GM04503 (cell line): ENCODE measurements at places on chromosomes 16 and 17.

DNA sequence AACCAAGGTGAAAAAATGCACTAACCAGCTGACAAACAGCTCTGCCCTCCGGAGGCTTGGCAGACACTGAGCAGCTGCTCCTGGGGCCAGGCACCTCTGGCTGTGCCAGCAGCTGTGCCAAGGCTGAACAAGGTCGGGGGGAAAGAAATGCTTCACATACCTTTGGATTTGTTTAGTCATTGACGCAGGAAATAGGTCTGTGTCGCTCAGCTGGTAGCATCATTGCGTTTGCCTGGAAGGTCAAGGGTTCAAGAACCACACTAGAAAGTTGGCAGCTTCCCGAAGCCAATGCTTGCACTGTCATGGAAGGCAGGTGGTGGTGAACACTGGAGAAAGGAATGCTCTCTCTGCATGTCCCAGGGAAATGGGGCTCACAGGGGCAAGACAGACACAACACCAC, 63.5 kb downstream of the PCTP start:
- DNase-seq: no peak

DNA sequence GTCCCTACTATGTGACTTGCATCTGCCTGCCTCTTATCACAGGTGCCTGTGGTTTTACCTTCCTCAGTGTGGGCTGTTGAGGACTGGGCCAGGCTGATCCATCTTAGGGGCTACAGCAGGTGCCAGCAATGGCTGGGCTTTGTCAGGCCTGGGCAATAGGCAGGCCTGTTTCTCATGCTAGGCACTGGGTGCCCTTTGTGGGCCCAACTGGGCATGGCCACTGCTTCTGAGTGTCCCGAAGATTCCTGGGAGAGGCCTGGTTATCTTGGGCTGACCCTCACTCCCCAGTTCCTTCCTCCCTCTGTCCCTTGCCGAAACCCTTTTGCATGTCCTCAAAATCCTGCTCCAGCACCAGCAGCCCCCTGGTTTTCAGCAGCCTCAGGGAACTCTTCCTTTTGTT, 1024.9 kb downstream of the KCNJ18 start:
- DNase-seq: no peak

DNA sequence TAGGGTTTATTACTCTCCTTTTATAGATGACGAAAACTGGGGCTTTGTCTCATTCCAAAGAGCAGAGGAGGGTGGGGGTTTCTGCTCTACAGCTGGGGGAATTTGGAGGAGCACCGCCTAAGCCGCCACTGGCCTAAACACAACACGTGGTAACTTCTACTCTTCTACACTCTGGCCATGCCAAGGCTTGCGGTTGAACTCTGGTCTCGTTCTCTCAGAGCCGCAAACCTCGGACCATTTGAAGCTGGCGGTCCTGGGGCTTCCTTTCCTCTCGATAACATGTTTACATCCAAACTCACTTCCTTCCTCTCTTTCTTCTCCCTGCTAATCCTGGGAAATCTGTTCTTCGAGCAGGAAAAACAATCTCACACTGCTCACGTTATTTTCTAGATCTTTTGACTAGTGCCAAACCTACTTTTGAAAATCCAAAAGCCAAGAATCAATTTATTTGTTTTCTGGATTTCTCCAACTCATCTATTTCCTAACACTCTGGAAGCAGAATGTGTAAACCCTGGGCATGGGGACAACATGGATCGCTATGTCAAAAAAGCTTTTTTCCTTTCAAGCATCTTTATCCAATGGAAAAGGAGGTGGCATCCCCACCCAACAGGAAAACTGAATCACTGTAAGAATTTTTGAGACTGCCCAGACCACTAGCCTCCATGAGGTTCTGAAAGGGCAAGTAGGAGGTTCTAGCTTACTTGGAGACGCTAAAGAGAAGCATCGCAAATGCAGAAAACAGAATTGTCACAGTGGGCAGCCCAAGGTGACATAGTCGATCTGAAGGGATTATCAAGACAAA, 13.6 kb upstream of the EEF2K start:
- peak; percentile 67 for DNase-seq

DNA sequence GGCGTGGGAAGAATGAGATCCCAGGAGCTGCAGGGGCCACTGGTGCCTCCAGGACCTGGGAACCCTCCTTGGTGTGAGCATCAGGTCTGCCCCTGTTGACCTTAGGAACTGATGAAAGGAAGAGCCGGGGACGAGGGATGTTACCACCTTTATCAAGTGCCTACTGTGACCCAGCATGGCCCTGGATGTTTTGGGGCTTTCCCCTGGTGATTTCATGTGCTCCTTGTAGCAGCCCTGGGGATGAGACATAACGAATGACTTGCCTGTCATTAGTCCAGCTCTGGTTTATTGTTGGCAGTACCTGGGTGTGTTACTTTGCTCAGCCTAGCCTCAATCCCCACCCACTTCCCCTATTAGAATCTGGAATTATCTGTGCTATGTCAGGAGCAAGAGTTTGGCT, 39.9 kb downstream of the WSCD1 start:
- no peak for DNase-seq

DNA sequence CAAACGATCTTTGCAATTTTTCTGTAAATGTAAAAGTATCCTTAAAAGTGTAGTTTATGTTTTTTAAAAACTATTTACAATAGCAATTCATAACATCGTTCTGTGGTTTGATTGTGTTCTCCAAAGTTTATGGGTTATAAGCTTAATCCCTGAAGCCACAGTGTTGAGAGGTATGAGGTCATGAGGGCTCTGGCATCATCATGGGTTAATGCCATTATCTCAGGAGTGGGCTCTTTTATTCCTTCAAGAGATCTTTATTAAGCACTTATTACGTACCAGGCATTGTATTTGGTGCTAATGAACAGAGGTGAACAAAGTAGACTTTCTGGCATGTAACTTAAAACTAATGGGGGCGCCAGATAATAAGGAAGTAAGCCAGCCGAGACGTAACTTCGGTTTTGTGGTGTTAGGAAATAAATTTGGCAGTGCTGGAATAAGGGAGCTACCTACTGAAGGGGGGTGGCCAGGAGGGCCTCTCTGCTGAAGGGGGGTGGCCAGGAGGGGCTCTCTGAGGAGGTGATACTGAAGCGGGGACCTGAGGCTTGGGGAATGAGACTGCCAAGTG, 158.1 kb downstream of the VPS53 start:
- DNase-seq: no peak

GRCh38 chr16:85387171-85387507, 226.0 kb upstream of the GSE1 start:
- DNase-seq: no peak

DNA sequence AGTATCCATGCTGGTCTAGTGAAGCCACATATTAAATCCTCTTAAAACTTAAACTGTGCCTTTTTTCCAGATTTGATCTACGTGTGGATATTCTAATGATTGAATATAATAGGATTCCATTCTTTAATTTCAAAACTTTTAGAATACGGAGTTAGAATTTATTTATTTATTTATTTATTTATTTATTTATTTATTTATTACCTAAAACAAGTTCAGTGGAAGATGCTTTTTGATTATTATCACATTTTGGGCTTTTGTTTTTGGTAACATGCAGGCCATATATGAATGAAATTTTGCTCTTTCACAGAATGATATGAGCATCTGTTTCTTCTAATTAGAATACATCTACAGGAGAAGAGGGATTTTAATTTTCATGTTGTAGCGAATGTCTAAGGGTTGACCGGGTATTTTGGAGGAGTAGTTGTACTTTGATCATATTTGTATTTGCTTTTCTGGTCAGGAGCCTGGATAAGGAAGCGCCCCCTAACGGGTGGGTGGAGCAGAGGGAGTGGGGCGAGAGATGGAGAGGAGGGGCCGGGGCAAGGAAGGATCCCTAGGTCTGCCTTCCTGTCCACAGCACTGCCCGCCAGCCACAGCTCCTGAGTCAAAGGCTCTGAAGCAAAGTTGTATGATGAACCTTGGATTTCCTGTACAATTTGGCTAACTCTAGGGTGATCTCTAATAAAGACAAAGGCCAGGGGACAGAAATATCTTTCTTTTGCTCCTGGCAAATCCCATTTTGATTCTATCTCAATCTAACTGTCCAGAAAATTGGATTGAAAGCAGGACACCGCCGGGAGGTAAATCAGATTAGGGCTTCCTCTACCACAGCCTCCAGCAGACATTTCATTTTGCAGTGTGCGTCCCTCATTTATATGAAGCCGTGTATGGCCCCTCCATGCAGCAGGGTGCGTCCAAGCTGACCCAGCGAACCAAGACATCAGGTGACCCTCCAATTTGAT, 149.1 kb downstream of the PRKCA start:
- DNase-seq: no peak

DNA sequence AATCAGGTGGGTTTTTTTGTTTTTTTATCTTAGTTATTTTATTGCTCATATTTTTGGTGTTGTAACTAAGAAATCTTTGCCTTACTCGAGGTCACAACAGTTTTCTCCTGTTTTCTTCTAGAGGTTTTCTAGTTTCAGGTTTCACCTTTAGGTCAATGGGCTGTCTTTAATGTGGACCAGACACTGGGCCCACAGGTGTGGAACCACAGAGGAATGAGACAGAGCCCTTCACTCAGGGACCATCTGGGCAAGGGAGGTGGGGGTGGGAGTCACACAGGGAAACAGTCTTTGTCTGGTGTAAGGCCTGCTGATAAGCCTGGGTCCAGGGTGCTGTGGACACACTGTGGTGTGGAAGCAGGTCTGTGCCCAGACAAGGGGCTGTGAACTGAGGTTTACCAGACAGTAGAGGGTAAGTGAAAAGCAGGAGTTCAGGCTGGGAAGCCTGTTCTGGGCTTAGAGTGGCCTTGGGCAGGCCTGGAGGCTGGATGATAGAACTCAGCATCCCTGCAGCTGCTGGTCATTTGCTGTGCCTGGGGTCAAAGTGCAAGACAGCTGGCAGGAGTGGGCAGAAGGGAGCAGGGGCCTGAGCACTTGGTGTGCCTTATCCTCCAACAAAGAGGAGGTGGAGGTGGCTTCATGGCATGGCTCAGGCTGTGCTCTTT, 75.6 kb downstream of the SPECC1 start:
- no peak for DNase-seq

- DNase-seq: no peak
Observed at GRCh38 chr17:48294806-48295361, 135.1 kb downstream of the SKAP1 start.

DNA sequence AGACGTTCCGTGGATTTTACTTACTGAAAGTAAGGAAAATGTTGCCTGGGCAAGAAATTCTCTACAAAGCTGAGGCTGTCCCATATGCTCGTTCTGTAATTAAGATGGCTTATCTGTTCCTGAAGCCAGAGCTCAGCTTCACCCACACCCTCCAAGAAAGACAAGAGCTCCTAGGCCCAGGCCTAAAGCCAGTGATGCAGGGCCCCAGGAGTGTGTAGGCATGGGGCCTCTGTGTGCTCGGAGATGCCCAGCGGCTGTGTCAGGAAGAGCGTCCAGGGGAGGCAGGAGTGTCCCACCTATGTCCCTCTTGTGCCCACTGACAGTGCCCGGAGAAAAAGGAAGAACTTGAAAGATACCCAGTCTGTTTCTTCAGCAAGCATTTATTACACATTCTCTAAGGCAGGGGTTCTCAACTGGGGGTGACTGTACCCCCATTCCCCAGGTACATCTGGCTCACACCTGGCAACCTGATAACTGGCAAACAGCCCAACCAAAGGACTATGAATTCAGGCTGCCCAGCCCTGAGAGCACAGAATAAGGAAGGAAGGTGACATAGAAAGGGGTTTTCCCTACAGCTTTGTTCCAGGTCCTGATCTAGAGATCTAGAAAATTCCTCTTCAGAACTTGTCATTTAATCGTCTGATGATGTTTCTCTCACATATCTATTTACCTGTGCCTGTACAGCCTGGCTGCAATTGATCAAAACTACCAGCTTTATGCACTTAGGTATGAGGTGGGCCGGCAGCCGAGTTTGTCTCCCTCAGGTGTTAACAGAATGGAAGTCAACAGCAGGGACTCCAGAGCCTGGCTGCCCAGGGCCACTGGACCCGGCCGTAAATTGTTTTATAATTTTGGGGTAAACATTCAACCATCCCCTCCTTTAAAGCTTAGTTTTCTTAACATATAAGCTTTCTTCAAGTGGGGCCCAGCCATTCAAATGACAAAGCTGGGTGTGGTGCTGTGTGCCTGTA, 12.0 kb downstream of the SNN start:
- no peak for DNase-seq

- no peak for DNase-seq
Observed at GRCh38 chr17:43637563-43638323, 24.0 kb downstream of the MEOX1 start.

GRCh38 chr17:46978489-46979146, 435 bp downstream of the RPRML start:
- no peak for DNase-seq

- DNase-seq: no peak
Observed at GRCh38 chr16:80079072-80079471, 461.7 kb upstream of the DYNLRB2 start.

DNA sequence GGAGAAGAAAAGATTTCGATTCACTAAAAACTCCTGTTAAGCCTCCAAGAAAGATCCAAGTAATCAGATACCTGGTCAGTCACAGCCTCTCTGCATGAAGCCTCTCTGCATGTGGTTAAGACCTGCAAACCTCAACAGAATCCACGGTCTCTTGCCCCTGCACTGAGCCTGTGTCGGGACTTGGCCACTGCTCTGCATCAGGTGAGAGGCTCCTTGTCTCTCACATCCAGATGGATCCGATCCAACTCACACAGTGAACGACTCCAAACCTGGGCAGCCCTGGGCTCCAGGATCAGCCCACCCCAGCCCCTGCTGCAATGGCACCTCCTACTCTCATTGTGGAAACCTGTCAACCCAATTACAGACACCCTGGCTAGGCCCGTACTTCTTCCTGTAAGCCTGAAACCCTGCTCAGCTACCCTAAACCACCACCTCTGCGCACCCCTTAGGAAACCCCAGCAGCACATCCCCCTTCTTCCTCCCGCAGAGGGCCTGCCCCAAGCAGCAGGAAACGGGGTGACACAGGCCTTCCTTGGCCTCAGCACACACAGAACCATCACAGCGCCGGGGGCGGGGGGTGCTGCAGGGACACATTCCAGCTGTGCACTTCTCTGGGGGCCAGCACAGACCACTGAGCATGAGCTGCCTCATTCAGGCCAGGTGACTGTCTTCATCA, 129.5 kb downstream of the ANKRD11 start:
- no peak for DNase-seq

GRCh38 chr17:47687748-47688147, 6.2 kb upstream of the TBKBP1 start:
- no peak for DNase-seq

DNA sequence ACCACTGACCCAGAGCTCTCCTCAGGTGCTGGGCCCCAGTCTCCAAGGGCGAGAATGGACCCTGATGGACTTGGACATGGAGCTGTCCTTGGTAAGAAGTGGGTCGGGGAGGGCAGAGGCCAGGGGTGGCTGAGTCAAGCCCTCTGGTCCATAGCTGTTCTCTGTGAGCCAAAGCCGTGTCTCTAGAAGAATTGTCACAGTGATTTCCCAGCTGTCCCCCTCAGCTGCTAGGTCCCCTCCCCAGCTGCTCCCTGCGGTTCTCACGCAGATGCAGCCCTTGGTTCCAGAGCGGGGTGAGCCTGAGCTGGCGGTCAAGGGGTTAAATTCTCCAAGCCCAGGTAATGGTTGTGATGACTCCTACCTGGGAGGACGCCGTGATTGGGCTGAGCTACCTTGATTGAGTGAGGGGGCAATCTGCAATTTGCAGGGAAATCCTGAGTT, 1.3 kb upstream of the NOL3 start:
- DNase-seq: no peak

GRCh38 chr17:21295036-21295952, 10.8 kb downstream of the MAP2K3 start:
- DNase-seq: no peak

GRCh38 chr17:3022197-3022596, 41.2 kb downstream of the OR1D5 start:
- no peak for DNase-seq

- DNase-seq: no peak
Observed at GRCh38 chr17:49696233-49696761, 11.5 kb downstream of the SLC35B1 start.
